ENCODE measurements at places on chromosomes 4 and X. TPM values are rescaled to one million over a fixed set of nuclear protein-coding genes. Genes with fewer than 3 reads are reported as not detected.

DNA sequence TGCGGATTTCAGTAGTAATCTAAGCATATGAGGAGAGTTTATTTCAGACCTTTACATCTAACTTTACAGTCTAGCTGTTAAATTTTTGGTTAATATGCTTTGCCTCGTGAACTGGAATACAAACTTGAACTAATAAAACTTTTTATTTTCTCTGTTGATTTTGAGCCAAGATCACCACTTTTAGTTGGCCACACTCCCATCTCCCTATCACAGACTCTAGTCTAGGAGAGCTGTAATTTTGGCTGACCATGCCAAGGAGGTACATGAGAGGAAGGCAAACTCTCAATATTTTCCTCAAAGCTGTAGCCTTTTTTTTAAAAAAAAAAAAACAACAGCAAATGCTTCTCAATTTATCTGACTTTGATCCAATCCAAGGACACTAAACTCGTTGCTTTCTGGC is 597.5 kb upstream of the PCDH7 start:
- no peak overlapping the region for H3K27ac ChIP-seq
- no peaks in the 10 kb centered on the region for H3K4me1 ChIP-seq
- H3K27me3 ChIP-seq, result no peaks in the 10 kb centered on the region
- no peak for DNase-seq
- no peak overlapping the region for H3K4me3 ChIP-seq
- H3K36me3 ChIP-seq, result no peaks in the 10 kb centered on the region

The SMARCA1 gene
- total RNA-seq, result 24.2 TPM

GRCh38 chr4:112938461-112939058 is 110.9 kb upstream of the ANK2 start:
- H3K27me3 ChIP-seq, result no peaks in the 10 kb centered on the region
- no peaks in the 10 kb centered on the region for H3K4me1 ChIP-seq
- H3K36me3 ChIP-seq, result no peaks in the 10 kb centered on the region
- no peak overlapping the region for H3K4me3 ChIP-seq
- no peak overlapping the region for H3K27ac ChIP-seq

GRCh38 chr4:97491856-97492255 is 651.4 kb downstream of the STPG2 start:
- H3K27me3 ChIP-seq, result no peaks in the 10 kb centered on the region
- H3K27ac ChIP-seq, result no peak overlapping the region
- no peak overlapping the region for H3K4me3 ChIP-seq
- no peaks in the 10 kb centered on the region for H3K36me3 ChIP-seq

DNA sequence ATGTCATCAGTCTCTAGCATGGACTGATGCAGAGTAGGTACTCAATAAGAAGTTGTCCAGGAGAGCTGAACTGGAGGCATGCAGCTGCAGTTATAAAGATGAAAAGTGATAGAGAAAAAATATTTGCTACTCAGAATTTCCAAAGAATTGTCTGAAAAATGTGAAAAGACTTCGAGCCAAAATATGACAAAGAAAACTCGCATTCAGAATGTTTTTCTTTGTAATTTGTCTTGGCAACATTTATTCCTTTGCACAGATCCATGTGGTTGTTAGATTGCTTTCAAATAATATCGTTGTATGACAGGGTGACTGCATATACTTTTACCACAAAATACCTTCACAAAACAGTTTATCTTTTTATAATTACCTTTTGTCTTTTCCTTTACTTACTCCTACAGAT is 128.0 kb upstream of the SLC4A4 start:
- peaks cover 2% of the 10 kb centered on the region for H3K36me3 ChIP-seq
- H3K4me3 ChIP-seq, result no peak overlapping the region
